Activated CD8-positive, alpha-beta memory T cell treated with anti-CD3 and anti-CD28 coated beads for 48 hours (primary cell): ENCODE measurements at places on chromosomes 4 and X.

DNA sequence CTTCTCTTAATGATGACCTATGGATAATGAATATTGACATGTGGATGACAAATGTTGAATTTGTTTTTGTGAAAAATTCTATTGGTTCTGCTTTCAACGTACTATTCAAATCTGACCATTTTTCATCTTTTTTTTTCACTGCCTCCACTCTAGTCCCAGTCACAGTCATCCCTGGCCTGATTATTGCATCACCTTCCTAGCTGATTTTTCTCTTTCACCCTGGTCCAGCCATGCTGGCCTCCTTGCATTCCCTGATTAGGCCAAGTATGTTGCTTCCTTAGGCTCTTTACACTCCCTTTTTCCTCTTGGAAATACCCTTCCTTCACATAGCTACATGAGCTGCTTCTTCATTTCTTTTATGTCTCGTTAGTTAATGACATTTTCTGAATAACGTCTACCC, 58.1 kb upstream of the MAP9 start:
- DNase-seq = no peak

- no peak for DNase-seq
Measured at GRCh38 chrX:153956044-153956907, 11.8 kb upstream of the RENBP start.

DNA sequence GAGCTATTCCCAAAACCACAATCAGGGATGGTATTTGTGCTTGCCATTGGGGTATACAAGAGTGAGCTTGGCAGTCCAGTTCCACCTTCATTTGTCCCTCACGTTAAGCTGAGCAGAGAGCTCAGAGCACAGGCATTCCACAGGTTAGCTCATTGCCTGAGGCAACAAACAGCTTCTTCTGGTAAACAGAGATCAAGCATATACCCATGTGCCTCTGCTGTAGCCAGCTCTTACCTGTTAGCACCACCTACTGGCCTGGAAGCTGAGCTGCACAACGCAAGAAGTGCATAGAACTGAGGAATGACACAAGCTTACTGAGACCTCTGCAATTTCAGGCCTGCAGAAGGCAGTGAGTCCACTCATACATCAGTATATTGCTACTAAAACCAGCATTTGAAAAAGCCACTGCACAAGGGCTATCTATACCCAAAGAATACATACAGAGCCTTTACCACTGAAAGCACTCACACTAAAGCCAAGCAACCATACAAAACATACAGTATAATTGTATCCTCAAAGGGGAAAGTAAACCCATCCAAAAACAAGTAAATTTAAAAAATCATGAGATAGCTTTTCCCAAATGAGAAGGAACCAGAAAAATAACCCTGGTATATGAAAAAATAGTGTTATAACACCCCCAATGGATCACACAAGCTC, 258.3 kb upstream of the GABRA2 start:
- no peak for DNase-seq

DNA sequence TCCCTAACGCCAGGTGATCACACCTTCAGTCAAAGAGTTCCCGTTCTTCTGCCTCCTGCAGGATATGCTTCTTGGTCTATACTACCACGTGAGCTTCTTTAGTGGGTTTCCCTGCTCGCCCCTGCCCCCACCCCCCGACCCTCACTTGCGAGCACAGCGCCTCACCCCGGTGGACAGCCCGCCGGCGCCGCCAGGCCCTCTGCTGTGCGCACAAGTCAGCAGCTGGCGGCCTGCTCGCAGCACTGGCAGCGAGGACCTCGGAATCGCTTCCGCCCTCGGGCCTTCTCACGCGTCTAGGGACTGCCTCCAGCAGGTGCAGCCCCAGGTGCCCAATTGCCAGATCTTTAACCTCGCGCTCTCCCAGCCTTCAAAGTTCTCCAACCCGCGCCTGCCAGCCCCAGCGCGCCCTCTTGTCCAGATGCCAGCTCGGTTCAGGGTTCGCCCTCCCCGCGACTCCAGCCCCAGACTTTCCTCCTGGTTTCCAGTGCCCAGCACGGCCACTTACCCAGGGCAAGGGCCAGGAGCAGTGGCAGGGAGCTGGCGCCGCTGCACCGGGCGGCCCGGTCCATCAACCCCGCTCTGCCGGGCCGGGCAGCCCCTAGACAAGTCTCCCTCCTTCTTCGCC, 454 bp downstream of the BTC start:
- no peak for DNase-seq

DNA sequence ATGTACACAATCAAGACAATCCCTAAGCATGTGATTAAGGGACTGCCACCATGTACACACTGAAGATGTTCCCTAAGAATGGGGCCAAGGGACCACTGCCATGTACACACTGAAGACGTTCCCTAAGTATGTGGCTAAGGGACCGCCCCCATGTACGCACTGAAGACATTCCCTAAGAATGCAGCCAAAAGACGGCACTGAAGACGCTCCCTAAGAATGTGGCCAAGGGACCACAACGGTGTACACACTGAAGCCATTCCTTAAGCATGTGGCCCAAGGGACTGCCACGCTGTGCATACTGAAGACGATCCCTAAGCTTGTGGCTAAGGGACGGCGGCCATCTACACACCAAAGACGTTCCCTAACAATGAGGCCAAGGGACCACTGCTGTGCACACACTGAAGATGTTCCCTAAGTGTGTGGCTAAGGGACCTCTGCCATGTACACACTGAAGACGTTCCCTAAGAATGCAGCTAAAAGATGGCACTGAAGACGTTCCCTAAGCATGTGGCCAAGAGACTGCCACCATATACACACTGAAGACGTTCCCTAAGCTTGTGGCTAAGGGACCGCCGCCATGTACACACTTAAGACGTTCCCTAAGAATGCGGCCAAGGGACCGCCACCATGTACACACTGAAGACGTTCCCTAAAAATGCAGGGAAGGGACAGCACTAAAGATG, 26.4 kb downstream of the DHRSX start:
- DNase-seq = no peak

- DNase-seq = no peak
Measured at GRCh38 chr4:130233377-130234047, 1137.6 kb downstream of the C4orf33 start.

DNA sequence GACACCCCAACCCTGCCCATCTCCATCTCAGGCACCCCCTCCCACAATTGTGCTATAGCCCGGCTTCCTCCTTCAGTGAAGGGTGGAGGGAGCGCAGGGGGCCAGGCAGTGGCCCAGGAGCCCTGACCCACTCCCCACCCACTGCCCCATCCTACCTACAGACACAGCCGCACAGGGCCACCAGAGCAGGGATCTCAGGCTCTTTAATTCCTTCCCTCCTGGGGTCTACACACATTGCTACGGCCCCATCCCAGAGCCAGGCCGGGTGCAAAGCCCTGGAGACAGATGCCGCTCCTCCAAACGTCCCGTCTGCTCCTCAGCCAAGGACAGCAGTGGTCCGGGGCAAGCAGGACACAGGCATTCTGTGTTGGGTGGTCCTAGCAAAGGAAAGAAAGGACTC, 12.8 kb upstream of the DUSP9 start:
- no peak for DNase-seq

DNA sequence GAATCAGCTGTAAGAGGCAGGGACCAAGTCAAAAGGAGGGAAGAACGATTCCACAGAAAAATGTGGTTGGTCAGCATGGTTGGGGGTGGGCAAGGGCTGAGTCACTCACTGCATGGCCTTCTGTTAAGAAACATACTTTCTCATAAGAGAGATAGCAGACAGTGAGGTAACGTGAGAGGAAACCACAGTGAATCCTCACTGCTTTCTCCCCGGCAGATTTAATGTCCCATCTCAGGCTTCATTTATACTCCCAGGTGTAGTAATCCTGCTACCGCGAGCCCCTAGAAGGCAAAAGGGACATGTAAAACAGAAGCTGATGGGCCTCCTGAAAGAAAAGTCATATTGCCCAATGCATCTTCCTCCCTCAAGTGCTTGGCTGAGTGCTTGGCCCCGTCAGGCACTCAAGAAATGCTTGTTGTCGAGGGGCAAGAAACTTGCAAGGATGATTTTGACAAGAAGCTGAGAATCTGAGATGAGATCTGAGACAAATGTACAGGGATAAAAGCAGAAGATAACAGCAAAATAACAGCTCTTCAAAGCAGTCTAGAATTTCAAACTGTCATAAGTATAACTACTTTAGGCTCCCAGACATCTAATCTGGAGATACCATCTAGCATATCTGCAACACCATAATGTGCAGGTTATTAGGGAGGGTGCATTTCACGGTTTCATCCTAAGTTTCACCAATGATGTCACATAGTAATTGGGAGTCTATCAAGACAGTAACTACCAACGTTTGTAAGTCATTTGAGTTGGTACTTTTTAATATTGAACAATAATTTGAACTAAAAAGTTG, 40.2 kb downstream of the SH3KBP1 start:
- no peak for DNase-seq

DNA sequence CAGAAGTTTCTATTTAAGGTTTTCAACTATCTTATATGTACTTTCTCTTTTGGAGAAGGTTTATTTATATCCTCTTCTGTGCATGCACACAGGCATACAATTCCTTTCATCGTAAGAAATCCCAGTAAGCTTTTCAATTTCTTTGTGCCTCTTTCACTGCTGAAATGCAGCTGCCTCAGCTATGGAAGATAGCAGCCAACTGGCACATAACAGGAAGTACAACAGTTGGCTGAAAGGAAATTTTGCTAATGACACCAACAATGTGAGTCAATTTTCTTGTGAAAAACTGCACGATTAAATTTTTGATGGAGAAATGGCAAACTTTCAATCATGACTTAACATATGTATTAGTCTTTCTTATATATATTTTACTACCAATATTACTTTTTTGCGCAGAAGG, 74.5 kb upstream of the PAQR3 start:
- no peak for DNase-seq

DNA sequence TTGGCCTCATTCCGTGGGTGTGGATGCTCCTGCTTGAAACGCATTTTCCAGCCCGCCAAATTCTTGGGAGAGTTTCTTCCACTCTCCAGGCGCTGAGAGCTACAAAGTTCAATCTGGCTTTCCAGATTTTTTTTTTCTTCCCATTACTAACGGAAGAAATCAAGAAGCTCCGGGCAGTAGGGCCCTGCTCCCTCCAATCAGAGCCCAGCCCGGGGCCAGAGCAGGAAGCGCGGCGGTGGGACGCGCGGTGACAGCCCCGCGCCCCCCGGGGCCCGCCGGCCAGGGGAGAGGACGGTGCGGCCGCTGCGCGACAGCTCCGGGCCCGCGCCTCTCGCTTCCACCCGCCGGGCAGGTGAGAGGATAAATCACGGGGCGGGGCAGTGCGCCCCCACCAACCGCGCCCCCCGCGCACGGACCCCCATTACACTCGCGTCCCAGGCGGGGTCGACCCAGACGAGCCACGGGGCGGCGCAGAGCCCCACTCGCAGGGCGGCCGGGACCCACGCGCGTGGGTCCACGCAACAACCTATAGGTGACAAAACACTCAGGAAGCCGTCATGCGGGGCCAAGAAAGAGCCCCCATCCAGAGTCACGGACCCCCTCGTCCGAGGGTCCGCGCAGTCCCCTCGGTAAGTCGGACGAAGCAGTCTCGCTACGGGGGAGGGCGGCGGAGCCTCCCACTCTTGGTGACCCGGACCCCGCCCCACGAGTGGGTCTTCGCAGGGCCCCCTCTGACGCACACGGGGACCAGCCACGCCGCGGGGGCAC, 868 bp downstream of the AFAP1 start:
- DNase-seq = no peak

- no peak for DNase-seq
Measured at GRCh38 chrX:108426262-108426661, 12.0 kb downstream of the COL4A6 start.

- no peak for DNase-seq
Measured at GRCh38 chr4:153266988-153267387, 62.7 kb downstream of the TRIM2 start.

DNA sequence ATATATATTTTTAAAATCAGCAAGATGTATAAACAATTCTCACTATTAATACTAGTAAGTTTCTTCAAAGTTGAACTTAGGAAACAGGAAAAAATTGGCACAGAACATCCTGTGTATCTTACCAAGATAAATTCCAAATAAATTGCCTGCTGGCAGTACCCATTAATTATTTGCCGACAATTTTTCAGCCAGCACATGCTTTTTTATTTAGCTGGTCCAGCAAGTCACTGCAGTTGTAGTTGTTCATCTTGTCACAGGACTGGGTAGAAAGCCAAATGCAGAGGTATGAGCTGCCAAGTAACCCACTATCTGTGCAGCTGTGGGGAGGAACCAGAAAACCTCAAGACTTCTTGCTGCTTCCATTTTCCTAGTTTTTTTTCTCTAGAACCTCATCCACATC, 113.4 kb downstream of the PACRGL start:
- no peak for DNase-seq

DNA sequence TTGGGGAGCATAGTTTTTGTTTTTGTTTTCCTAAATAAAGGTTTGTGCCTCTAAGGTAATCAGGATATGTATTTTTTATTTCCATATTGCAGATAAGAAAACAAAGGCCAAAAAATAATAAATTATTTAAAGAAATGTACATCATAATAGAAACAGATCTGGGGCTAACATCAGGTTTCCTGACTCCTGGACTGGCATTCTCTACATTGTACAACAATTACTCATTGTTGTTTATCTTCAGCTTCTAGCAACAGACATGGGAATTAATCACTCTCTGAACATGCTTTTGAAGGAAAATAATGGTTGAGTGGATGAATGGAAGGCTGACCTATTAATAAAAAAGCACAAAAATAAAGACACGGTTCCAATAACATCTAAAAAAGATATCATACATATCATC, 146.2 kb downstream of the KCNIP4 start:
- DNase-seq = no peak

GRCh38 chr4:12421364-12421763, 992.7 kb upstream of the HS3ST1 start:
- no peak for DNase-seq

GRCh38 chr4:26126143-26126718, 194.6 kb upstream of the RBPJ start:
- no peak for DNase-seq

- DNase-seq = no peak
Measured at GRCh38 chrX:40420899-40421729, 159.7 kb upstream of the ATP6AP2 start.

- no peak for DNase-seq
Measured at GRCh38 chrX:8304668-8305067, 133.6 kb upstream of the VCX2 start.

DNA sequence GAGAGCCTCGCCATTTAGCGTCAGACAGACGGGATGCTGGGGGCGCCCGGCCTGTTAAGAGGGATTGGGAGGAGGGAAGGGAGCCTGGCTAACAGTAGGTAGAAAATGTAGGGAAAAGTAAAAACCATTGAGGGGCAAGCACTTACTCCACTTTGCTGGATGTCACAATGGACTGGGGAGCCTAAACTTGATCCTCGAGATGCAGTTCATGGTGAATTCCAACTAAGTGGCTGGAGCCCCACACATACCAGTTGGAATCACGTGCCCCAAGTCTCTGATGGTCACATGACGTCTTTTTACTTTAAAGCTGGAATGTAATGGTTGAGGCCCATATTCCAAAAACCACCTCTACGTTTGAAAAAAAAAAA, 1.5 kb downstream of the PLS3 start:
- no peak for DNase-seq

- DNase-seq = no peak
Measured at GRCh38 chrX:68942840-68943239, 114.0 kb downstream of the EFNB1 start.

GRCh38 chr4:167428156-167428555, 193.9 kb upstream of the SPOCK3 start:
- no peak for DNase-seq
